HuH-7 (cell line): ENCODE measurements at places on chromosomes 1 and 21.

DNA sequence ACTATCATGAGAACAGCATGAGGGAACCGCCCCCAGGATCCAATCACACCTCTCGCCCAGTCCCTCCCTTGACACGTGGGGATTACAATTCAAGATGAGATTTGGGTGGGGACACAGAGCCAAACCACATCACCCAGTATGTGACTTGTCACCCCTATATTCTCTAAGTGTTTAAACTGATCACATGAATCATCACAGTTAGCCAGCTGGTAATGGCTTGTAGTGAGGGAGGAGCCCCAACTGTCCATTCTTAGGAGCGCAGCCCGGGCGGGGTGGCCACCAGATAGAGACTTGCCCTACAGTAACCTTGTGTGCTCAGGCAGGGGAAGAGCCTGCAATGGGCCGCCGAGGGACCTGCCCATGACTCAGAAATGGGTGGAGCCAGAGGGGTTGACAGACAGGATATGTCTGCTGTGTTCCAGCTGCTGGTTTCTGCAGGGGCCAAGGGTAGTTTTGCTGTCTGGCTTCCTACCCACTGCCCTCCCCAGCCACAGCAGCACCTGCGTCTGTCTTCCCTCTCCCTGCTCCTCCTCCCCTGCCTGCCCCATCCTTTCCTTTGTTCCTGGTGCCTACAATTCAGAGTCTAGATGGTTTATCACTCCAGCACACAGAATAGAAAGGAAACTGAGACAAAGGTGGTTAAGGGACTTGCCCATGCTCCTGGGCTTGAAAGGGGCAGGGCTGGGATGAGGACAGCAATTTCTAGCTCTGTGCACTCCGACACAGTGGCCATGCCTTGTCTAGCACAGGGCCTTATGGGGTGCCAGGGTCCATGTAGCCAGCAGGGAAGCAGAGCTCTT lies 9.2 kb downstream of the ABCG1 start:
- peak; percentile 57 for DNase-seq

DNA sequence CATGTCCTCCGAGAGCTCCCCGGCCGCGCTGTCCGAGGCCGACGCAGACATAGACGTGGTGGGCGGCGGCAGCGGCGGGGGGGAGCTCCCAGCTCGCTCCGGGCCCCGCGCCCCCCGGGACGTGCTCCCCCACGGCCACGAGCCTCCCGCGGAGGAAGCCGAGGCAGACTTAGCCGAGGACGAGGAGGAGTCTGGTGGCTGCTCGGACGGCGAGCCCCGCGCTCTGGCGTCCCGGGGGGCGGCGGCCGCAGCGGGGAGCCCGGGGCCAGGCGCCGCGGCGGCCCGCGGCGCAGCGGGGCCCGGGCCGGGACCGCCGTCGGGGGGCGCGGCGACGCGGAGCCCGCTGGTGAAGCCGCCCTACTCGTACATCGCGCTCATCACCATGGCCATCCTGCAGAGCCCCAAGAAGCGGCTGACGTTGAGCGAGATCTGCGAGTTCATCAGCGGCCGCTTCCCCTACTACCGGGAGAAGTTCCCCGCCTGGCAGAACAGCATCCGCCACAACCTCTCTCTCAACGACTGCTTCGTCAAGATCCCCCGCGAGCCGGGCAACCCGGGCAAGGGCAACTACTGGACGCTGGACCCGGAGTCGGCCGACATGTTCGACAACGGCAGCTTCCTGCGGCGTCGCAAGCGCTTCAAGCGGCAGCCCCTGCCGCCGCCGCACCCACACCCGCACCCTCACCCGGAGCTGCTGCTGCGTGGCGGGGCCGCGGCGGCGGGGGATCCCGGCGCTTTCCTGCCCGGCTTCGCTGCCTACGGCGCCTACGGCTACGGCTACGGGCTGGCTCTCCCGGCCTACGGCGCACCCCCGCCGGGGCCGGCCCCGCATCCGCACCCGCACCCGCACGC lies 547 bp downstream of the FOXD2 start:
- DNase-seq: no peak

GRCh38 chr1:14039582-14040430 lies 339.8 kb downstream of the PRDM2 start:
- DNase-seq: no peak

- no peak for DNase-seq
Measured at GRCh38 chr1:115192200-115192767, 103.0 kb upstream of the TSPAN2 start.

- no peak for DNase-seq
Measured at GRCh38 chr1:225897595-225898514, 8.9 kb upstream of the LEFTY1 start.

DNA sequence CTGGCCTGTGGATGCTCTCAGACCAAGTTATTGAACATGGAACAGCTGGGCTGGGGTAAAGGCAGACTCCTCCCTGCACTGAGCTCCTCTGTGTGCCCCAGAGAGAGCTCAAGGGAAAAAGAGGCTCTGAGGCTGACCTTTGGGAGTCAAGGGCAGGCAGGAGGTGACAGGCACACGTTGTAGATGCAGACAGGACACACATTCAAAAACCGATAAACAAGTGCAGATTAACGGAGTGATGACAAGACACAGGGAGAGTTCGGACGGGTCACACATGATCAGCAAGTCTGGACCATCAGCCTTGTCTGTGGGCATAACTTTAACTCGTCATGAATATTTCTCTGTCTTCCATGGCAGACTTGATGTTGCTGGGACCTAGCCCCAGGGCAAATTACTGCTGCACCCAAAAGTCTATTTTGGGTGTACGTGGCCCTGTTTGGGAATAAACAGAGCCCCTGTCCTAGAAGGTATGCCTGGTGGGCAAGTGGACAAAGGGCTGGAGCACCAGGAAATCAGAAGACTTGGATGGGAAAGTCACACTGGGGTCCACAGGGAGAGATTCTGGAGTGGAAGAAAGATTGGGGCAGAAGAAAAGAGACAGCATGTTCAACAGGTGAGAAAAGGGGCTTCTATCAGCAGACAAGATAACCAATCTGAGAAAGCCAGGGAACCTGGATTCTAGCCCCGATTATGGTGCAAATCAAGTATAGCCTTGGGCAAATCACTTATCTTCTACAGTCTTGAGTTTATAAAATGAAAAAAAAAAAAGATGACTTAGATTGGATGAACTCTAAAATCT lies 74.9 kb downstream of the PLXNA2 start:
- no peak for DNase-seq

DNA sequence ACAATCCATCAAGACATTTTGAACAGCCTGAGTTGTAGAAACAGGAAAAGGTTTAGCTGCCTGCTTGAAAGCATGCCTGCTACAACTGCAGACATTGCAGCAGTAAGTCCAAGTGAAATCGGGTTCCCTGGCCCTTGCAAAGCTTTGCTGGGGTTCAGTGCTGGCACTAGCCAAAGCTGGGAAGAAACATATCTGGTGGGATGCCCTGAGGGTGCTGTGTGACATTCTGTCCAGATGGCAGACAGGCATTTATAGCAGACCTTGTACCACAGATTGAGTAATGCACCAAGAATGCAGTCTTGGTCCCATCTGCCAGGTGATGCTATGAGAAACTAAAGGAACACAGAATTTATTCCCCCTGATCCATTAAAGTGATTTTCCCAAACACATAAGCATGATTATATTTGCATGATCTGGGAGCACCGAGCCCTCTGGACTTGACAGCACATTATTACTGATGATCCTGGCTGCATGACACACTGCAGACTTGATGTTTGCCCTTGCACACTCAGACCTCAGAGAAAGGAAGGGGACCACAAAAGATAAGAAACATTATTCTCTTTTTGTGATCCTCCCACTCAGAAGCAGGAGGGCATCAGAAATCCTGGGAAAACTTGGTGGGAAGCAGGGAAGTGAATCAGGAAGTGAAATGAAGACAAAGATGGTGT lies 223.7 kb upstream of the FAM78B start:
- no peak for DNase-seq

- no peak for DNase-seq
Measured at GRCh38 chr1:59544615-59545293, 247.9 kb downstream of the FGGY start.

DNA sequence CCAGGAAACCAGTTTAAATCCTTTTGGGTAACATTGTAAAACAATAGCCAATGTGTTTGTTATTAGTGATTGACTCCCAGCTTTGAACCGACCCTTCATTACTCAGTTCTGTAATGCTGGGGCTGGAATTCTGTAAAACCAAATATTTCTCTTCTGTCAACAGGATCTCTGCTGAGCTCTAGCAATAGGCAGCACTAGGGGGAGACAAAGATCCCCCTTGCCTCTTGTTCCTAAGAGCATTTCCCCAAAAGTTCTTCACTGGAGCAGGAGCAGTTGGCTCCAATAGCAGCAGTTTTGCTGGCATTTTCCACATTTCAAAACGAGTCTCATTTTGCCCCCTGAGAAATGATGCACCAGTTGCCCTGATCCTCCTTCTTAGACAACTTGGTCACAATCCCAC lies 1671.1 kb downstream of the MRPL39 start:
- peak; percentile 15 for DNase-seq

- no peak for DNase-seq
Measured at GRCh38 chr1:192489047-192489446, 86.5 kb upstream of the RGS1 start.

DNA sequence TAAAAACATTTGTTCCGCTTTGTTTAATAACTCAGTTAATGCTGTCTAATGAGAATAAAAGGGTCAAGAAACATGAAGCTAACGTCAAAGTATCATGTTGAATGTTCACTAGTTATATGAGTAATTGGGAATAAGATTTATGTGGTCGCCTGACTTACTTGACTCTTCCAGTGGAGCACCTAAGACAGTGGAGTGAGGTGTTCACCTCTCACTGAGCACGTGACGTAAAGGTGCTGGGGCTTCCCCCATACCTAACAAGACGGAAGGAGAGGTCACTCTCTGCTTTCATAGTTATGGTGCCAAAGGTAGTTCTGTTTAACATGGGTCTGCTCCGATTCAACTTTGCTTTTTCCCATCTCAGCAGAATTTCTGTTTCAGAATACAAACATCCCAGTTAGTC lies 686 bp downstream of the KMO start:
- no peak for DNase-seq

DNA sequence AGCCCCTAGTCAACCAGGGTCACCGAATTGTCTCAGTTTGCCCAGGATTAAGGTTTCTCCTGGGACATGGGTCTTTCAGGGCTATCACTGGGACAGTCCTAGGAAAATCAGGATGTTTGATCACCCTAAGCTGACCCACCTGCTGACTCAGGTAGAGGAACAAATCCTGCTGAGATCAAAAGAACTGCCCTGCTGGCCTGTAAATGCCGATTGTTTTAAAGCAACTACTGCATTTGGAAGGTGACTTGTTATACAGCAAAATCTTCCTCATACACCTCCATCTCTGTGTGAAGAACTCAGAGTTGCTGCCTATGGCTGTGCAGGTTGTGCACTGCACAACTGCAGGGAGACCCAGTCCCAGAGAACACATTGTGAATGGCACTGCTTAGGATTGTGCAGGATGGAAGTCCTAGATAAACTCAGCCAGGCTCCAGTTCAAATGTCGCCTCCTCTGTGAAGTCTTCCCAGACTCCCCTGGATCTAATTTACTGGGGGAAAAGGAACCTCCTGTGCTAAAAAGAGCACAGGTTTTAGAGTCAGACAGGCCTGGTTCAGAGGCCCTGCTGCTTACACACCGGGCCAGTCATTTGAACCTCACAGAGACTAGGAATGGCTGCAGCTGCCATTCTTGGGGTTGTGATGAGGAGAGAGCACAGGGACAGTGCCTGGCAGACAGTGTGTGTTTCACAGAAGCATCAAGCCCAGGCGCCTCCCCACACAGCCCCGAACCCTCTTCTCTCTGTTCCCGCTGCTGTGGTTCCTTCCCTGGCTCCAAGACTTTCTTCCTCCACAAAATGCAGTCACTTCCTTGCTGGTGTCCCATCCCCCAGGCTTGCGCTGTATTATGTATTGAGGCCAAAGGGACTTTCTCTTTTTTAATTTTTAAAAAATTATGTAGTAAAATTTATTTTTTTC lies 23.2 kb upstream of the LRP8 start:
- no peak for DNase-seq

- DNase-seq: no peak
Measured at GRCh38 chr1:2607641-2608091, 21.1 kb downstream of the PRXL2B start.

DNA sequence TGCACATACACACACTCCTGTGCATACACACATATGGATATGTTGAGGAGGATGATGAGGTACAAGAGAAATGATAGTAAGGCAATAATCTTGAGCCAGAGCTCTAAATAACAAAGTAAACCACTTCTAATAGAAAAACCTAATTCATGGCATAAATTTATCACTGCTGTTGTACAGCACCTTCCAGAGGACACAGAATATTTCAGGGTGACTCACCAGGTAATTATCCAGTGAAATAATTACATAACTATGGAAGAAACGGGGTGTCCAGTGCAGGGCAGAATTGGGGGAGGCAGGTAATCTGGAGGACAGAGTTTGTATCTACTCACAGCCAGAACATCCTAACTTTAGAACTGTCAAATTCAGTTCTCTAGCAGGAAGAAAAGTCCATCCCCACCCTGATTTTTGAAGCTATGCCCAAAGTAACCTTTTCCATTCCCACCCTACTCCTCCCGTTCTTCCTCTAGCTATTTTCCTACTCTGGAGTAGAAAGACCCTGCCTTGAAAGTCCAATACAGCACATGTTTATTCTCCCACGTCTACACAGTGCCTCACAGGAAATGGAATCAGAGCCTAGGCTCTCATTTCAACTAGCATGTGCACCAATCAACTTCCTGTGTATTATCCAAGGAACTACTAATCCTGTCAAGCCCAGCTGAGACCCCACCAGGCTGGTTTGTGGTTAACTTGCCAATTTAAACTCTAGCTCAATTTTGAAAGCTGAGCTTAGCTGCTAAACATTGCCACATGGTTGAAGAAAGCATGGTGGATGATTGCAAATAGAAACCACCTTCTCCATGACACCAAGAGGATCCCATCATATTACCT lies 96.6 kb downstream of the PTPN14 start:
- DNase-seq: no peak

- no peak for DNase-seq
Measured at GRCh38 chr1:3073186-3073488, 4.1 kb downstream of the PRDM16 start.

GRCh38 chr1:214993419-214993818 lies 89.1 kb upstream of the KCNK2 start:
- DNase-seq: no peak

DNA sequence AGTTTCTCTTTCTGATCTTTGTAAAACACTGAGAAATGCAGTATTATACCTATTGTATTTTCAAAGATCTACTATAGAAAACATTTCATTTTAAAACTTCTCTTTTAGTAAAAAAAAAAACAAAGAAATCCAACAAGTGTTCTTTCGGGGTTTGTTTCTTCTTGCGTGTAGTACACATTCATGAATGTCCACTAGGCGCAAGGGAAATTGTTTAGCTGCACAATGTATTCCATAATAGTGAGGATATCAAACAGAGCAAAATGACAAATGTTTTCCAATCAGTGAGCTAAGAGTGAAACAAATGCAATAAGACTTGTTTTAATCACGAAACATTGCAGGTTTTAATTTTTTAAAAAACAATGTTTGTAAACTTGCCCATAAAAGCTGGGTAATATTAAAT lies 68.6 kb downstream of the LHX8 start:
- no peak for DNase-seq

- DNase-seq: no peak
Measured at GRCh38 chr1:151491641-151492040, 19.5 kb upstream of the CGN start.
